ENCODE measurements at places on chromosomes 3 and 15.

DNA sequence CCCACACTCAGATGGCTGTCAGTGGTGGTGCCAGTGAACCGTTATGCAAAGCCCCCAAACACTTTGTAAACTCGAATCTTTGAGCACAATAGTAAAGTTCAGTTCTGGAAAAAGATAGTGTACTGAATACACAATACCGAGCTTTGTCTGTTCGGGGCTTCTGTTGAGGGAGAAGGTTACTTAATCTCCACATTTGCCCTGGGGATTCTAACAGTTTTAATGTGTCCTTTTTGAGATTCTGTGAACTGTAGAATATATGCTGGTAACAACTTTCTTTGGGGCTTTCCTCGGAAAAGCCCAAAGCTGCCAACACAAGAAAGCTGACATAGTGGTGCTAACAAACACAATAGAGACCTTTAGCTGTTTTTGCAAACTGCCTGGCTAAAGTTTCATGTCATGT is 686.5 kb downstream of the ROBO1 start:
- no peak for DNase-seq

GRCh38 chr3:181328346-181328745 is 338.8 kb upstream of the DNAJC19 start:
- DNase-seq: no peak

DNA sequence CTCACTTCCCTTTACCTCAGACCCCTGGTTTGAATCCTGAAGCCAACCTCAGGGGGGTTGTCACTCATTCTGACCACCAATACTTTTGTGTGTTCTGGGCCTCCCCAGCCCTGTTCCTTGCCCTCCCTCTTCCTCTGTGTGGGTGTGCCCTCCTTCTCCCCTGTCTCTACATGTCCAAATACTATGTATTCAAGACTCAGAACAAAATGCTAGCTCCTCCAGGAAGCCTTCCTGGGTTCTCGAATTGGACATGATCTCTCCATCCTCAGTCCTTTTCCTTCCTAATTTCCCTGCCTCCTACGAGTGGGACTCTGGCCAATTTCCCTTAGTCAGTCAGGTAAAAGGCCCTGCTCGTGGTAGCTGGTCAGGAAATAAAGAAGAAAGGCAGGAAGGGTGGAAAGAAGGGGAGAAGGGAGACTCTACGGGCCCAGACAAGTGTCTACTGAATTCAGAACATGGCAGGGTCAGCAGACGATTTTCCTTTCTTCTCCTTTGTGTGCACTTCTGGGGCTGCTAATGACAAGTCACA is 79.7 kb downstream of the BDH1 start:
- no peak for DNase-seq

- DNase-seq: peak; percentile 41
Measured at GRCh38 chr3:62622553-62623174, 249.3 kb upstream of the FEZF2 start.

DNA sequence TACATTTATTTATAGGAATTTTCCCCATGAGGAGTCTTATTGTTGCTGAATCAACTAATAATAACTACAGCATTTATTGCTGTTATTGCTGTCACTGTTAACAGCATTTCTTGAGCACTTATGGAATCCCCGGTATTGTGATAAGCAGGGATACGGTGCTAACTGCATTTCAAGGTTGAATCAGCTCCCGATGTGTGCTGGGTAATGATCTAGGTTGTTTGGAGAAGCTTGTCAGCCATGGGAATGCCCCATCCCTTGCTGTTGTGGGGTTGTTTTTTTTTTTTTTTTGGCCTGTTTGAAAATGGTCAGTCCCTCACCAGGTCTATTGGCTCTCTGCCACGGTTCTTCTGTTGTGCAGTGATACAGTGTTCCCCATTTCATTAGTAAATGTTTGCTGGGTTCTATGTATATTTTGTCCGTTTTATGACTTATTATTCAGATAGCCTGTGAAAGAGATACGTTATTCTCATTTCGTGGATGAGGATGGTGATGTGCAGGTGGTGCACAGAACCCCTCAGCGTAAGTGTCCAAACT is 48.5 kb downstream of the MED12L start:
- no peak for DNase-seq

- no peak for DNase-seq
Measured at GRCh38 chr3:181999314-181999713, 287.6 kb downstream of the SOX2 start.

GRCh38 chr3:133413161-133414020 is 13.5 kb downstream of the BFSP2 start:
- DNase-seq: peak; percentile 27

GRCh38 chr3:100402256-100402655 is 917 bp downstream of the LNP1 start:
- no peak for DNase-seq

DNA sequence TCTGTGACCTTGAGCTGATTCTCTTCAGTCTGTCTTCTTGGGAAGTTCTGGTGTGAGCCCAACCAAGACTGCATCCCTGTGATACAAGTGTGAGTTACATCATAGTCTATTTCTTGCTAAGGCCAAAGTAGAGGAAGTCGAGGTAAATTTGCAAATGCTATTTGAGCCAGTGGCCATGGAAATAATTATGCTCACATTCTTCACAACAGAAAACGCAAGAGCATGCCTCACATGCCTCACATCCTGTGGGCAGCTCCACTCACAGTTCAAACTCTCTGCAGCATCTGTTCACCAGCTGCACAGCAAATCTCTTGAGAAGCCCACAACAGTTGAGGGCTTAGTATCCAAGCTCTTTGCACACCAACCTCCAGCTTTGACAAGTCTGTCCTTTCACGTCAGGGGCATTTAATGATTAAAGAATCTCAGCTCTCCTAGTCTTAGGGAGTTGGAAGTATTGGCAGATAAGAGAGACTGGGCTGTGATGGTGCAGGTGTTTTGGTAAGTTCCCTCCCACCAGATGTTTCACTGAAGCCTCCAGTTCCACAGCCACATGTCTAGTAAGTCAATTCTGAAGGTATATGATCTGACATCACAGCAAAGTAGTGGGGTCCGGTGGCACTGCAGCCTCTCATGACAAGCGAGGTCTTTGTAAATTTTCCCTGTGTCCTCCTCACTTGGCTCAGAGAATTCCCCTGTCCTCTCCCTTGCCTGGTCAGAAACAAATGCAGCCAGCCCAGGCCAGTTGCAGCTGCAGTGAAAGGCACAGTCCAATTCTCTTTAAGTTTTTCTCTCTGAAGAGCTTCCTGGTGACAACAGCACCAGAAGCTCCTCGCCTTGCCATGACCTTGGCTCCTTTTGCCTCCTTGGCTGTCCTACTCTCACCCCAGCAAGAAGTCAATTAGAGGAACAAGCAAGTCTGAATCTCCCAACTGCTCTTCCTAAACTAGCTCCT is 166.1 kb downstream of the SSR3 start:
- peak; percentile 61 for DNase-seq

Data from AG08396 (cell line).